SK-N-MC (cell line): ENCODE measurements at places on chromosomes 1 and 21.

DNA sequence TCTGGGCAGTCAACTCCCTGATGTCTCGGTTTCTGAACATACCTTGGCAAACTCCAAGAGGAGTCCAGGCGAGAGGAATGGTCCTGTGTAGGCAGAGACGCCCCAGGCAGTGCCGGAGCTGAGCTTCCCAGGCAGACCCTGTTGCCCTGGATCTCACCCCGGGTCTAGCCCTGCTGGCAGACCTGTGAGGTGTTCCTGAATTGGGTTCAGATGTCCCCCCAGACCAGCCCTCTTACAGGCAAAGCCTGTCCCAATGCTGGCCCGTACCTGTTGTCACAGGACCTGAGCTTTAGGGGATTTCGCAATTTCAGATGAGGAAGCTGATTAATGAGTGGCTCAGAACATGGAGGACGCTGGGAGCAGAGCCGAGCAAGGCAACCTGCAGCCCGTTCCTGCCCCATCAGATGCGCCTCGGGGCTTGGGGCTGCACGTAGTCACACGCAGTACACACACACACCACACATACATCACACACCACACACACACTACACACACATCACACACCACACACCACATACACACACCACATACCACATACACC lies 38.5 kb upstream of the PDE9A start:
- DNase-seq, result no peak

- no peak for DNase-seq
Observed at GRCh38 chr21:32320059-32320458, 21.4 kb downstream of the MRAP start.

DNA sequence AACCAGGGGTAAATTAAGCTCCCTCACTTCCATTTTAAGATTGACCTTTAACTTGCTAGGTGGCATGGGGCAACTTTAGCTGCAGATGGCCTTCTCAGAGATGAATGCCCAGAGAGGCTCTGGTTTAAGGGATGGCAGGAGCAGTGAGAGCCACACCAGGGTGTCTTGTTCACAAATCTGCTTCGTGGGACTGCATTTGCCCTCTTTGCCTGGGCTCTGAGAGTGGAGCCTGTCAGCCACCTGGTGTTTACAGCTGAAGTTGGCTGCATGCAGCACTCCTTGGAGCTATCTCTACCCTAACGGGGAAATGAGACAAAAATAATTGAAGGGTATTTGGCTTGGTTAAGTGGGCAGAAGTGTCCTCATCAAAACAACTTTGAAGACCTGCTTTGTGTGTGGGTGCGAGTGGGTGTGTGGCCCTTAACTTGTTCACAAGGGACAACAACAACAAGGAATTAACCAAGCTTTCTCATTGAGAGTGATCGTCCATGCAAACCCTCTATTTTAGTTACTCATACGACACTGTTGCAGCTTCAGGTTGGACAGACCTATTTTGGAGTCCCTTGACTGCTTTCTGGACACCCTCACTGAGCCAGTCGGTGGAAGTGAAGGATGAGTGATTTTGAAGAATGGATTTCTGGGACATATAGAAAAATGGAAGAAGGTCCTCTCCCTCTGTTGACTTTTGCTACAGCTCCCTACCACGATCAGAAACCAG lies 29.8 kb downstream of the PGM1 start:
- no peak for DNase-seq

- no peak for DNase-seq
Observed at GRCh38 chr1:181036107-181036836, 2.5 kb downstream of the MR1 start.

- DNase-seq, result no peak
Observed at GRCh38 chr1:150141452-150141851, 8.3 kb upstream of the PLEKHO1 start.

DNA sequence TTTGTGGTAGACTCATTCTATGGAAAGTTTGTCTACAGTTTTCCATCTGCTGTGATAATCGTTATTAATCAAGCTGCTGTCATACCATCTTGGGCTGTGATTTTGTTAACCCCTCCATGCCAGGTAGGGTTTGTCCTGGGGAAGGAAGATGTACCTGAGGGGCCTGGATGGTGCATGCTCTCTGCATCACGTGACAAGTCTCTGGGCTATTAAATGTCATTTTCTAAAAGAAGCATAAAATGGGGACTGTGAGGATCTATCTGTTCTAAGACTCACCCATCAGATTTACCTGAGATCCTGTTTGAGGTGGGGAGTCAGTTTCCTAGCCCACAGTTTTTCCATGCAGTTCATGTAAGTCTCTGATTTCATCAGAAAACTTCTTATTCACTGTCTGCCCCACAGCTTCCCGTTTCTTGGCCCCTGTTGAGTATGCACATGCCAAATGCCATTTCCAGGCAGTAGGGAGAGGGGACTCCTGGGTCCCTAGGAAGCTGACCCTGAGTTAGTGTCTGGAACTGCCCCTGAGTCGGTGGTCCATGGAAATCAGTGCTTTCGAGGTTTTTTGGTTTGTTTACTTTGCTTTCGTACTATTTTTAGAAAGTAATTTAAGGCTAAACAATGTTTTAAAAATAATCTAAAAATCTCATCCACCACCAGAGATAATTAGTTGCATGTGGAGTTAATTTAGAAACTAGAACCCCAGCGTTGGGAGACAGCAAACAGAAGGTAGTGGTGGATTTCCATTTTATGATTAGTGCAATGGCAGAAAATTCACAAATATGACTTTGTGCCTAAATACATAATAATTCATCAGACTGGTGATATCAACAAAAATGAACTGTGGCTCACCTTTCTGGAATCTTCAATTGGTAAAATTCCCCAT lies 46.7 kb downstream of the ZBTB18 start:
- no peak for DNase-seq

DNA sequence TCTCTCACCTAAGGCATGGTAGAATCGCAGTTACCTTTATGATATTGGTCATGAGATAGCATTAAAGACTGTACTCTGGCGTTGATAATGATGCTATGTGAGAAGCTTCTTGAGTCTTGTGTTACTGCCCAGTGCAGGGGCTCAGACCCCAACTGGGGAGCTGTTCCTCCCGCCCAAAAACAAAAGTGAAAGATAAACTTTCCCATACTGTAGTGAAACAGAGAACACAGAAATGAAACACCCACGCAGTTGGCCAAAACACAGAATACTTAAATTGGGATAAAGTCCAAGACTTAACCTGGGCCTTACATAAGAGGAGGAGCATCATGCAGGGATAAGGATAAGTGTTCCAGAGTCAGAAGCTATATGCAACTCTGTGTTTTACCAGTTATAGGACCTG lies 130.6 kb downstream of the HHIPL2 start:
- no peak for DNase-seq

- no peak for DNase-seq
Observed at GRCh38 chr1:29983321-29983720, 740.1 kb downstream of the MATN1 start.

- no peak for DNase-seq
Observed at GRCh38 chr1:935751-936231, 12.1 kb downstream of the SAMD11 start.

DNA sequence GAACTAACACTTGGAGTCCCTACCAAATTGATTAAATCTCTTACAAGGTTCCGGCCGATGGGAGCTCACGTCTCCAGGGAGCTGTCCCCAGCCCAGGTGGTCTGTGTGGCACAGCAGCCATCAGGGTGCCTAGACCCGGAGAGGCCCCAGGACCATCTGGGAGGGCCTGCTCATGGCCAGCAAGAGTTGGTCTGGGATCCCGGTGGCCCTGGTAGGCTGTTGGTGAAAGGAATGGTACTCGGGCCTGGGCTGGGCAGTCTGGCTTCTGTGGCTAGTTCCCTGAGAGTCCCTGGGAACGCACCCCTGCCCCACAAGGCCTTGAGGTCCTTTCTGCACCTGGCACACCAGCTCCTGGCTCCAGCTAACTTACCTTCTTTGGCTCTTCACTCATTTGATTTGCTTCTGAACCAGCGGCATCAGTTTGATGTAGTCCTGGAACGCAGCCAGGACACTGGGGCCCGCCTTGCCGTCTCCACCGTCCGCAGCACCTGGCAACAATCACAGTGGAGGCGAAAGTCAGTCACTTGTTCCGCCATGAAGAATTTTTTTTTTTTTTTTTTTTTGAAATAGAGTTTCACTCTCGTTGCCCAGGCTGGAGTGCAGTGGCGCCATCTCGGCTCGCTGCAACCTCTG lies 62.5 kb downstream of the SCCPDH start:
- DNase-seq, result no peak

DNA sequence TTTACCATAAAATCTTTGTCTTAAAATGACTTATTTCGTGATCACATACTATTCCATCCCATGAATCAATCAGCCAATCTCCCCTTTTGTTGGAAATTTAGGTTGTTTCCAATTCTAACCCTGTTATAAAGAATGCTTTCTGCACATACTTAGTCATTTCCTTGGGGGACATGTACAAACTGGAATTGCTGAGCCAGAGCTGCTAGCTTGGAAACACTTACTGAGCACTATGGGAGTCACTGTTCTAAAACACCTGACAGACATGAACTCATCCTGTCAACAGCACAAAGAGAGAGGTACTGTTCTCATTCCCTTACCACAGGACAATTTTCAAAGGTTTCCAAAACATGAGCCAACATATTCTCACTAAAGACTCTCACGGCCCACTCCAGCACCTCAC lies 32.1 kb downstream of the AK2 start:
- DNase-seq, result no peak

DNA sequence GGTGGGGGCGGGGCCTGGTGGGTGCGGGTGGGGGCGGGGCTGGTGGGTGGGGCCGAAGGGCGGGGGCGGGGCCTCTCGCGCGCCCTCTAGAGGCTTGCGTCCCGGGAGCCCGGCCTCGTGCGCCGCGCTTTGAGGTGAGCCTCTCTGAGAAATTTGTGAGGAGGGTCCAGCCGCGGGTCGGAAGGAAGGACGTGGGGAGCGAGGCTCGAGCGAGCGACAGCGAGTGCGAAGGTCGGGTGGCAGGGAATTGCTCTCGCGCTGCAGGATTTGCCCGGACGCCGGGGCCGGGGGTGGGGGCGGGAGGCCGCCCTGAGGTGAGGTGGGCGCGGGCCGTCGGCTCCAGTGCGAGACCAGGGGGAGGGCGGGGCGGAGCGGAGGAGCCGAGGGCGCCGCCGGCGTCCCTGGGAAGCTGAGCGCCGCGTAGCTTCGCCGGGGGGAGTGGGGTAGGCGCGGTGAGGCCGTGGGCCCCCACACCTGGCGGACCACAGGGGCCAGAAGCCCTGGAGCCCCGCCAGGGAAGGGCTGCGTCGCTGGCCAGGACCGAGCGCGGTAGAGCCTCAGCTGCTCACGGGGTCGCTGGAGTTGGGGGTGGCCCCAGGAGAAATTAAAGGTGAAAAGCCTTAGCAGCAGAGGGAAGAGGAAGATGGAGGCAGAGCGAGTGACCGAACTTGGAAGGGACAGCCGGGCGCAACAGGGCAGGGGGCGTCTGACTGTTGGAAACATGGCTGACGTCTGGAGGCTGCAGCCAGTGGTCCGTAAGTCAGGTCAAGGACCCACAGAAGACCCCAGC lies 754 bp upstream of the LSS start:
- DNase-seq, result no peak

- peak; percentile 58 for DNase-seq
Observed at GRCh38 chr1:99707535-99708142, 58.8 kb downstream of the FRRS1 start.

GRCh38 chr1:31926252-31926651 lies 11.9 kb downstream of the PTP4A2 start:
- DNase-seq, result no peak

- no peak for DNase-seq
Observed at GRCh38 chr1:13483946-13484345, 29.9 kb downstream of the LRRC38 start.

DNA sequence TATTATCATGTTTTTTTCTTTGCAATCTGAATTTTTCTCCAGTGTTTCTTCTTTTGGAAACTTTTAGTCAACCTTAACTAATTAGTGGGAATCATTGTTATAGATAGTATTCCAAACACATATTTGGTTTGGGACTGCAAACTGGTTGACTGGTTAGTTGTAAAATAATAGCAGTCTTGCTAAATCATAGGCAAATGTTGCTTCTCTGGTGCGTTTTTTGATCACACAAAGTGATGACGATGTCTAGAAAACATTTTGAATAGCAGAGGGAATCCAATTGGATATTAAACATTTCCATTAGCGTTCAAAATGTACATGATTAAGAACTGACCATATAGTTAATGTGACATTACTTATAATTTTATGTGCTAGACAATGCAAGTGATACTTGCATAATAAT lies 4.5 kb downstream of the DNAJB4 start:
- no peak for DNase-seq

DNA sequence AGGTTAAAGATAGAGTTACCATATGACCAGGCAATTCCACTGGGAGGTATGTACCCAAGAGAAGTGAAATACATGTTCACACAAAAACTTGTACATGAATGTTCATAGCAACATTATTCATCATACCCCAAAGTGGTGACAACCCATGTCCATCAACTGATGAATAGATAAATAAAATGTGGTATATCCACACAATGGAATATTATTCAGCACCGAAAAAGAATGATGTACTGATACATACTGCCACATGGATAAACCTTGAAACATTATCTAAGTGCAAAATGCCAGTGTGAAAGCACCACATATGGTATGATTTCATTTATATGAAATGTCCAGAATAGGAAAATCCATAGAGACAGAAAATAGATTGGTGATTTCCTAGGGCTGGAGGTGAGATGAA lies 53.4 kb upstream of the PAXBP1 start:
- DNase-seq, result no peak

- no peak for DNase-seq
Observed at GRCh38 chr1:8679929-8680663, 137.3 kb downstream of the RERE start.

- DNase-seq, result no peak
Observed at GRCh38 chr1:119853155-119853554, 41.9 kb upstream of the REG4 start.

DNA sequence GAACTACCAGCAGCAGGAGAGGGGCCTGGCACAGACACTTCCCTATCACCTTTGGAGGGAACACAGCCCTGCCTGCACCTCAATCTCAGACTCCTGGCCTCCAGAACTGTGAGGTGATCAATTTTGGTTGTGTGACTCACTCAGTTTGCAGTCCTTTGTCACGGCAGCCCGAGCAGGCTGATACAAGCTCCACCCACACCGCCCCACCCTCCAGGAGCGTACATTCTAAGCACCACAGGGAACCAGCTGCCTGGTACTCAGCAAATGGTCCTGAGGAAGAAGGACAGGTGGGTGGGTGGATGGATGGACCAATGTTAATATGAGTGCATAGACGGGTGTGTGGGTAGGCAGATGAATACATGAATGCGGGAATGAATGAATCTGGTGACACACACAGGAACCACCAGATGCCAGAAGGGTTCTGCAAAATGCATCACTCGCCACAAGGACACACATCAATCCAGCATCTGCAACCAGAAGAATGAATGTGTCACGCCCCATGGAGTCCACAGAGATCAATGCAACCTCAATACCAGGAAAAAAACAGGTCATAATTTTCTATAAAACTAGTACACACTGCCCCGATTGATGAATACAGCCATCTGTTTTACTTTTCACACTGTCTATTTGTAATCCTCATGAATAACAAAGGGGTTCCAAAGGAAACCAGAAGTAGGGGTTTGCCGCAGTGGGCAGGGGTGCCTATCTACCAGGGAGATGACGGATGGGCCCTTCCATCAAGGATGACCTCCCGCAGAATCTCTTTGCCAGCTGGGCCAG lies 284.5 kb downstream of the NPHP4 start:
- no peak for DNase-seq

GRCh38 chr1:31736675-31737074 lies 27.5 kb downstream of the ADGRB2 start:
- DNase-seq, result no peak
